Stimulated activated CD4-positive, alpha-beta T cell treated with anti-CD3 and anti-CD28 coated beads, Interleukin-1b, Interleukin-23, amount 100 ng/mL, for 1 hour (primary cell): ENCODE measurements at places on chromosomes 12 and 14.

- DNase-seq: no peak
Measured at GRCh38 chr14:103775506-103775905, 59.9 kb downstream of the ZFYVE21 start.

DNA sequence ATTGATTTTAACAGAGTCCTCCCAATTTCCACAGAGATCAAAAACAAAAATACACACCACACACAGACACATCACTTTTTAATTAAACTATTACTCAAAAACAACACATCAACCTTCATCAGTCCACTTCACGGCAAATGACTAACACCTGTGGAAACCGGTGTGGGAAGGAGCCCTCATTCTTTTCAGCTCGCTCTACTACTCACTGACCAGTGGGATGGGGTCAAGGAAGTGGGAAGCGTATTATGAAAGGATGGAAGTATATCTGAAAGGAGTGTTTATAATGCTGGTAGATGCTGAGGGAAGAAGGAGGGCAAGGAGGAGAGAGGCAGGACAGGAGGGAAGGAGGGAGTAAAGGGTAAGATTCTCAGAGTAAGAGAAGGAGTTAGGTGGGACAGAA lies 156.5 kb downstream of the EPS8 start:
- DNase-seq: no peak

GRCh38 chr14:99668307-99669295 lies 15.5 kb upstream of the CYP46A1 start:
- DNase-seq: no peak

GRCh38 chr12:4909410-4909733 lies 333 bp upstream of the KCNA1 start:
- no peak for DNase-seq

GRCh38 chr12:526089-526488 lies 66.3 kb downstream of the B4GALNT3 start:
- DNase-seq: no peak

DNA sequence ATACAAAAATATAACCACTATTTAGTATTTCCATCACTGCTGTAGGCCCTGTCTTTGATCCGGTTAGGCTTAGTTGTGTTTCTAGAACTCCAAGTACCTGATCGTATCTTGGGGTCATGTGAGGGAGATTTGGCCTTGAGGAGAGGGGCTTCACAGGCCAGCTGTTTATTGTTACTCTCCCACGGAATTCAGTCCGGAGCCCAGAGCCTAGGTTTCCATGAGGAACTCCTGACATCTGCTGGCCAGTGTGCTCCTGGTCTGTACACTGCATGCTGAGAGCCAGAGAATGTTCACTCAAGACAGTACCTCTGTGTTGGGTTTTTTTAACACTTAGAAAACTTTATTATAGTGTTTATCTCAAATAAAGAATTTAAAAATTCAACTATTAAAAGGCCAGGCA lies 341.0 kb upstream of the TMEM132C start:
- no peak for DNase-seq

GRCh38 chr12:482061-482460 lies 22.3 kb downstream of the B4GALNT3 start:
- DNase-seq: no peak
